ENCODE measurements at places on chromosomes 4 and X. TPM values are rescaled to one million over a fixed set of nuclear protein-coding genes. Genes with fewer than 3 reads are reported as not detected.

TBC1D9 gene
- total RNA-seq: 10.8 TPM

DNA sequence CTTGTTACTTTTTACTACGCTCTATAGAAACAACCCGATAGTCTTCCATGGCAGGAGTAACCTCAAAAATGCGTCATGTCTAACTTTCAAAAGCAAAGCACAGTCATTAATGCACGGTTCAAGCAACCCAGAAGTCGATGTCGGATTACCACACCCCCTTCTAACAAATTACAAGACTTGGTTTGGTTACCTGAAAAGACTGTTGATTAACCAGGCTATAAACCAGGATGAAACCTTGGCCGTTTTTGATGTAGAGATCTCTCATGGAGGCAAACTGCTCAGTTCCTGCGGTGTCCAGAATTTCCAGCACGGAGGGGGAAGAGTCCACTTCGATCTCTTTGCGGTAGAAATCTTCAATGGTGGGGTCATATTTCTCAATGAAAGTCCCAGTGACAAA is 2.4 kb downstream of the RAP2C start:
- peak overlapping the region; percentile 90 for H3K27ac ChIP-seq
- DNase-seq: no peak
- H3K36me3 ChIP-seq: no peaks in the 10 kb centered on the region
- H3K4me1 ChIP-seq: peaks cover 13% of the 10 kb centered on the region
- H3K27me3 ChIP-seq: no peaks in the 10 kb centered on the region
- H3K4me3 ChIP-seq: peak overlapping the region; percentile 71

GRCh38 chr4:121094297-121094966 is 22.1 kb upstream of the NDNF start:
- no peak for DNase-seq
- H3K4me3 ChIP-seq: no peak overlapping the region
- H3K36me3 ChIP-seq: no peaks in the 10 kb centered on the region
- no peaks in the 10 kb centered on the region for H3K27me3 ChIP-seq

NPY2R gene
- total RNA-seq: not detected

ADH7 gene
- total RNA-seq: not detected

DNA sequence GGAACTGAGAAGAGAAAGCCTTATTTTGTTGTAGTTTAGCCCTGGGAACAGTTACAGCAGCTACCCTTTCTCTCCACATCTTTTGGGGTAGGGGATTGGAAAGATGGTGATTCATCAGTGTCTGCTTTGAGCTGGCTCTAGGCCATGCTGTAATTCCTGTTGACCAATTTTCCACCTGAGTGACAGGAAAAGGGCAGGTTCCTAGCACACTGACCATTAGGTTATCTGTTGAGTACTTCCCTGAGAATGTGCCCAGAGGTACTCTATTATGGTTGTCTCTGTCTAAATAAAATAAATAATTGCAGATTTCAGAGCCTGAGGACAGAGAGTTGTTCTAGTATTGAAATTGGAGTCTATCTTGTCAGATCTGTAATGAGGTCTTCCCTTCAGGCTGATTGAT is 109.0 kb downstream of the ENOX2 start:
- H3K4me3 ChIP-seq: no peak overlapping the region
- H3K27ac ChIP-seq: no peak overlapping the region
- H3K27me3 ChIP-seq: no peaks in the 10 kb centered on the region
- no peak for DNase-seq

GPM6B gene
- 0.93 TPM for total RNA-seq

SSX4 gene
- not detected for total RNA-seq

GRCh38 chr4:9942921-9943600 is 78.2 kb downstream of the SLC2A9 start:
- H3K4me1 ChIP-seq: no peaks in the 10 kb centered on the region
- H3K36me3 ChIP-seq: no peaks in the 10 kb centered on the region
- DNase-seq: no peak
- no peak overlapping the region for H3K4me3 ChIP-seq
- no peak overlapping the region for H3K27ac ChIP-seq
- H3K27me3 ChIP-seq: no peaks in the 10 kb centered on the region

- H3K4me3 ChIP-seq: no peak overlapping the region
- DNase-seq: no peak
- H3K27ac ChIP-seq: no peak overlapping the region
- no peaks in the 10 kb centered on the region for H3K36me3 ChIP-seq
These were observed 263.8 kb downstream of the ARHGAP24 start for GRCh38 chr4:85738721-85739120.

DNA sequence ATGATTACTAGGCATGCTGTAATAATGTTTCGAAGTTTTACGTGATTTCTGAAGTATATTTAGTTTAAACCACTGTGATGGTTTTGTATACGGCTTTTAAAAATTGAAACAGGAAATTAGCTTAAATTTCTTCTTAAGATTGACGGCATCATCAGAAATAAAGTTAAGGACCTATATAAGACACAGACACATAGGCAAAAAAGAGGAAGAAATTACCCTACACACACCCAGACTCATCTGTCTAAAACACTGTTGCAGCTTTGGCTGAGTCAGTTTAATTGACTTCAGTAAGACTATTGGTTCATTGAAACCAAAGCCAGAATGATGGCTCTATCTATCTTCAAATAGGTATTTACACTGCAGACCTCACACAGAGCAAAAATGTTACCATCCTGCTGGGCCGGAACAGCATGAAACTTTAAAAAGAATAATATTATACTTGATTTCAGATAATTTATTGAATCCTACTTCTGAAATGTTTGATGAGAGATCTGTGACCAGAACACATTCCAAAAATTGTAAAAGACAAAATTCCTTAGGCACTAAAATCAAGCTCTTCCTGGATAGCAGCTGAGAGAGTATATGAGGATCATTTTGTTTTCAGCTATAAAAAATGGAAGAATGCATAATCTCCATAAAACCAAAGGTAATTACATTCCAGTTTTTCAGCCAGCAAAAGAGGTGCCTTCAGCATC is 4.5 kb downstream of the HHIP start:
- no peak overlapping the region for H3K27ac ChIP-seq
- H3K4me3 ChIP-seq: no peak overlapping the region
- H3K27me3 ChIP-seq: no peaks in the 10 kb centered on the region
- no peaks in the 10 kb centered on the region for H3K4me1 ChIP-seq

F11 gene
- 103 TPM for total RNA-seq

All from right lobe of liver (tissue), 6 donors.